ENCODE measurements at places on chromosomes 2 and 18. TPM values are rescaled to one million over a fixed set of nuclear protein-coding genes. Genes with fewer than 3 reads are reported as not detected.

The POTEJ gene
- not detected for total RNA-seq

The PSMA8 gene
- not detected for total RNA-seq

The GULP1 gene
- total RNA-seq, result 27.7 TPM

The SRD5A2 gene
- under 0.01 TPM for total RNA-seq

The MC2R gene
- not detected for total RNA-seq

The MPP4 gene
- total RNA-seq, result 15.8 TPM

The SATB2 gene
- total RNA-seq, result 1.3 TPM

The NT5DC4 gene
- total RNA-seq, result not detected

The GKN2 gene
- not detected for total RNA-seq

The MDH1B gene
- 0.65 TPM for total RNA-seq

The CD207 gene
- not detected for total RNA-seq

The MYCN gene
- 3.2 TPM for total RNA-seq

The ADRA2B gene
- total RNA-seq, result not detected

The TMEM182 gene
- total RNA-seq, result 0.40 TPM

The GREB1L gene
- 1.1 TPM for total RNA-seq

The ITM2C gene
- 3.9 TPM for total RNA-seq

The MROH2A gene
- not detected for total RNA-seq

The PLGLB2 gene
- 2.7 TPM for total RNA-seq

The KIAA2012 gene
- total RNA-seq, result not detected

The ADI1 gene
- total RNA-seq, result 44.4 TPM

The VWA3B gene
- total RNA-seq, result not detected

The CDCA7 gene
- 31.7 TPM for total RNA-seq

The RAB6C gene
- not detected for total RNA-seq

The GCG gene
- total RNA-seq, result not detected

The DHRS9 gene
- 0.29 TPM for total RNA-seq

The SLC9A4 gene
- total RNA-seq, result not detected

The TEX44 gene
- not detected for total RNA-seq

The DSG4 gene
- not detected for total RNA-seq

The MAPK4 gene
- not detected for total RNA-seq

The EN1 gene
- total RNA-seq, result not detected

The PRSS56 gene
- total RNA-seq, result not detected

The ILKAP gene
- 28.6 TPM for total RNA-seq

The EFEMP1 gene
- 2,356 TPM for total RNA-seq

The MALL gene
- 102 TPM for total RNA-seq

The CDH2 gene
- total RNA-seq, result 42.4 TPM

The TXNDC2 gene
- 0.07 TPM for total RNA-seq

The PROC gene
- not detected for total RNA-seq

The IHH gene
- total RNA-seq, result 0.13 TPM

The ALKAL2 gene
- total RNA-seq, result not detected

The GKN1 gene
- total RNA-seq, result not detected

The IL36G gene
- total RNA-seq, result not detected

The RPRM gene
- not detected for total RNA-seq

The ATOH8 gene
- 5.4 TPM for total RNA-seq

The RND3 gene
- total RNA-seq, result 48.4 TPM

The TIMM21 gene
- 42.3 TPM for total RNA-seq

The DPYSL5 gene
- not detected for total RNA-seq

The CCDC141 gene
- 0.13 TPM for total RNA-seq

The CNDP1 gene
- not detected for total RNA-seq

The FAM110C gene
- total RNA-seq, result not detected

The NIFK gene
- total RNA-seq, result 117 TPM

The ALLC gene
- not detected for total RNA-seq

The BMP10 gene
- total RNA-seq, result not detected

The CYS1 gene
- total RNA-seq, result not detected

The SLC38A11 gene
- not detected for total RNA-seq

The FASTKD1 gene
- 43.7 TPM for total RNA-seq

The PMAIP1 gene
- 15.7 TPM for total RNA-seq

The FAM237A gene
- total RNA-seq, result not detected

The REEP1 gene
- 0.29 TPM for total RNA-seq

The MATN3 gene
- 3.5 TPM for total RNA-seq

The ALPG gene
- not detected for total RNA-seq
